COR-L47 (cell line): ENCODE measurements at places on chromosomes 11 and 22.

DNA sequence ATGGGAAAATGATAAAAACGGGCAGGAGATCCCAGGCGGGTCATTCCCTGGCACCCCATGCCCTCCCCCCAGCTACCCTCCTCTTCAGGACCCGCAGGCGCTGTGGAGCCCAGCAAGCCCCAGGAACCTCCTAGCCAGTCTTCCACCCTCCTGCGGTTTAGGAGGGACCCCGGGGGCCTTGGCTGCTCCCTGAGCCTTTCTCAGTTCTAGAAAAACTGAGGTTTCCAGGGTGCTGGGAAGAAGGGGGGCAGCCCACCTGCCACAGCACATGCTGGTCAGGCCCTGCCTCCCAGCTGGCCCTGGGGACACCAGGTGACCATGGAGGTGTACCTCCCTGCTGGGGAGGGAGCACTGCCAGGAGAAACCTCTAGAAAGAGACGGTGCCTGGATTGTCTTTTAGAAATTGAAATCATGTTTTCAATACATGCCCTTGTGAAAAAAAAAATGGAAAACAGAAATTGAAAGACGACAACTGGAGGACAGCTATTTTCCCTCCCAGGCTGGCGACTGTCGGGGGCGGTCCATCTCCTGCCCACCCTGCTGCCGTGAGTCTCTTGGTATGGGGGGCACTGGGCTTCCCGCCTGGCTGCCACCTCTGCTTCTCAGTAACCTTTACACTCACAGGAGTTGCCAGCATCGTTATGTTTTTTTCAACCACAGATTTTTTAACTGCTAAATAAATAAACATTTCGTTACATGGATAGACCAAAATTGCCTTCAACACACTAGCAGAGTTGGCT is 398.5 kb downstream of the TBC1D22A start:
- DNase-seq, result no peak

- DNase-seq, result no peak
Observed at GRCh38 chr11:79087238-79087960, 353.4 kb downstream of the TENM4 start.

- DNase-seq, result no peak
Observed at GRCh38 chr11:87954476-87954875, 220.8 kb downstream of the RAB38 start.

- DNase-seq, result no peak
Observed at GRCh38 chr11:19422276-19422675, 181.5 kb upstream of the E2F8 start.

DNA sequence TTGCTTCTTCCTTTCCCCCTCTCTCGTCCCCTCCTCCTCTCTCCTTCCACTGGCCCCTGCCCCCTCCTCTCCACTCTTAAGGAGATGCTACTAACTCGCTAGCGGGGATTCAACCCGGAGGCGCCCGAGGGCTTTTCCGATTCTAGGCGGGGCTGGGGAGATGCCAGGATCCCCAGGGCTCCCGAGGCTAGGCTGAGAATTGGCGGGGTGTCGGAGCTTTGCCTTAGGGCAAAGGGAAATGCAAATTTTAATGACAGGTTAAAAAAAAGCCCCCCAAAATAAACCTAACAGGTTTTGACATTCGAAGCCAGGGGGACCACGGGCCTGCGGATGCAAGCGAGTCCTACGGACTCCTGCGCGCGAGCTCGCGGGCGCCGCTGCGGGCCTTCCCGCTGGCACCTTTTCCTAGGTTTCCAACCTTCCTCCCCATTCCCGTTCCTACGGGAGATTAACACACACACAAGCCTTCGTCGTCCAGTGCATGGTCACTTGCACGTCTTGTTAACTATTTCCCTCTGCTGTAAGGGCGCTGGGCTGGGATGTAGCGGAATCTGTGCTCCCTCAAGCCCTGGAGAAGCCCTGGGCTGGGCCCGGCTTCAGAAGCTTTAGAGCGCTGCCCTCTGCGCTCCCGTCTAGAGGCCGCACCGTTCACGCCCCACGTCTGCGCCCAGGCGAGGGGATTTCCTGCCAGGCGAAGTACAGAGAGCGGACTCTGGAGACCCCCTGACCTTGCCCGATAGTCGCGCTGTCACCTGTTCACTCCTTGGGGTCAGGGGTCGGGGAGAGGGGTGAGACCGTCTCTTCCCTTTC is 729 bp upstream of the ALX4 start:
- DNase-seq, result no peak

DNA sequence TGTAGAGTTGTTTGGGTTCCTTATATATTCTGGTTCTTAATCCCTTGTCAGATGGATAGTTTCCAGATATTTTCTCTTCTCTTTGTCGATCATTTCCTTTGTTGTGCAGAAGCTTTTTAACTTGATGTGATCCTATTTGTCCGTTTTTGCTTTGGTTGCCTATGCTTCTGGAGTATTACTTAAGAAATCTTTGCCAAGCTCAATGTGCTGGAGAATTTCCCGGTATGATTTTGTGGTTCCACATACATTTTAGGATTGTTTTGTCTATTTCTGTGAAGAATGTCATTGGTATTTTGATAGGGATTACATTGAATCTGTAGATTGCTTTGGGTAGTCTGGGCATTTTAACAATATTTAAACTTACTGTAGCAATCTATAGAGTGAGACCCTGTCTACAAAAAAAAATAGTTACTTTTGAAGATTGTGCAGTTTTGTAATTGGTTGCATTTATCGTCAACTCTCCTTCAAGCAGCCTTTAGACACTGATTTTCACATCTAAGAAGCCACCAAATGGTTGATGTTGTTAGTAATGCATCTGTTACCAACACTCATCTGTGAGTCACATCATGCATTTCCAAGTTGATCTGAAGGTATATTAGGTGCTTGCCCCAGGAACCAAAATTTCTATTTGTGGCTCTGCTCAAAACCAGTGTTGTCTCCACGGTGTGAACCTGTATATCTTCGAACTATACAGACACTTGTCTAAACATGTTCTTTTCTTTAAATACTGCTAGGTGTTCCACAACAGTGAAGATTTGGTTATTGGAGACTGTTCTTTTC is 21.4 kb downstream of the XRCC6 start:
- no peak for DNase-seq
